ENCODE measurements at places on chromosomes 6 and 20.

DNA sequence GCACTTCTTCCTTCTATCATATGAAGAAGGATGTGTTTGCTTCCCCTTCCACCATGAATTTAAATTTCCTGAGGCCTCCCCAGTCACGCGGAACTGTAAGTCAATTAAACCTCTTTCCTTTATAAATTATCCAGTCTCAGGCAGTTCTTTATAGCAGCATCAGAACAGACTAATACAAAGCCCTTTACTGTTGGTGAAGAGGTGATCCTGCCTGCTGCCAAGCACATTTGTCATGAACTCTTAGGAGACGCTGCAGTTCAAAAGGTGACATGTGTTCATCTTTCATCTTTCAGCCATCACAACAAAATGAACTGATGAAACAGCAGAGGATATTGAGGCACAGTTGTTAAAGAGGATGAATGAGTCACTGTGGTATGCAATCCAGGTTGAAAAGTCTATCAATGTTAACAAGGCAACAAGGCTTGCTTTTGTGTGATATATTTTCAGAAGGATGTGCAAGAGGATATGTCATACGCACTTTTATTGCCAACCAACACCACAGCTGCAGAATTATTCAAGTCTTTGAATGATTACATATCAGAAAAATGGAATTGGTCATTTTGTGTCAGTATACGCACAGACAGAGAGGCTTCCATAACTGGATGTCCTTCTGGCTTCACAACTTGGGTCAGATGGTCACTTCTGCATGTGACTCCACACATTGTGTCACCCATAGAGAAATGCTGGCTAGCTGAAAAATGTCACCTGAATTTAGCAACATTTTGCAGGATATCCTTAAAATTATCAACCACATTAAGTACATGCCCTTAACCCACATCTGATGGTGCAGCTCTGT is 52.4 kb upstream of the PLN start:
- peak; percentile 43 for DNase-seq

- no peak for DNase-seq
These were observed 2.7 kb upstream of the IP6K3 start for GRCh38 chr6:33749401-33749800.

- DNase-seq: no peak
These were observed 460.1 kb upstream of the MANEA start for GRCh38 chr6:95117236-95117635.

DNA sequence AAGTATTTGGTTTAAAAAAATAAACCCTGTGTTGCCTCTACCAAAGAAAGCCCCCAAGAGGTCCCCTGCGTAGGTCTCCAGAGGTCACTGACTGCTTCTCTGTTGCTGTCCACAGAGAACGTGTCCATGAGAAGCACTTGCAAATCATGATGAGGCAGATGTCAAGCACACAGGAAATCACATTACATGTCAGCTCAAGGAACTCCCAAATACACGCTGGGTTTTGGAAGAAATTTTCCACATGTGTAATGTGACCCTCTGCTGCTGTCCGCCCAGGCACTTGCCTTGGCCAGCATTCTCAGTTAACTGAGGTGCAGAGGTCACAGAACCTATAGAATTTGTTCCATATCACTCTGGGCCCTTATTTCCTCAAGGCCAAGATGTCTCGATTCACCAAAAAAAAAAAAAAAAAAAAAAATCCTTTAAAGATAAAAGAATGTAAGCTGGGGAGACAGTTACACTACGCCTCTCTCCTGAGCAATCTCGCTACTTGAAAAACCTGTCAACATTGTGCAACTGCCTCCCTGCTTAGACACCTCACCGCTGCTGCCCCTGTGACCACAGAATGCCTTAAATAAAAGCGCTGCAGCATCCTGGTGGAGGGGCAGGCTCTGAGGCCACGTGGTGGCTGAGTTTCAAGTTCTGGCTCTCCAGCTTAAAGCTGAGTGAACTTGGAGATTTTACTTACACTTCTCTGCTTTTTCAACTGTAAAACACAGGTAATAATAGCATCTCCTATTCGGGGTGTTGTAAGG is 42.3 kb downstream of the SLC22A23 start:
- peak; percentile 21 for DNase-seq

DNA sequence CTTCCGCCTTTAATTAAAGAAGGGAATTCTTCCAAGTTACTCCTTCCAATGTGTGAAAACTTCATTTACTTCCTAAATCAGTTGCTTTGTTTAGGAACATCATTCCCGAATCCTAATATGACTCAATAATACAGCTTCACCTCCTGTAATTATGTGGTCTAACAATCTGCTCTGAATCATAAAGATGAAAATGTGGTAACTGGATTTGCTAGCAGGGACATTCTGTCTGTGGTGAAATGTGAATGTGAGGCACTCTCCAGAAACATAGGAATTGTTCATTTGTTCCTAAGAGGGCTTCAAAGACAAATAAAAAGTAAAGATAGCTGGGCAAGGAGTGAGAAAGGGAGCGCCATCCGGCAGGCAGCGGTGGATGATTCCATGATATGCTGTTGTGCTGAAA is 678.1 kb downstream of the KIF16B start:
- peak; percentile 11 for DNase-seq

GRCh38 chr20:53083411-53083810 is 111.3 kb downstream of the TSHZ2 start:
- no peak for DNase-seq

Data from fibroblast of skin of back (primary cell).